Endothelial cell of coronary artery (primary cell): ENCODE measurements at places on chromosomes 11 and 22. TPM values are rescaled to one million over a fixed set of nuclear protein-coding genes. Genes with fewer than 3 reads are reported as not detected.

Gene C22orf31
- not detected in 2 replicates for total RNA-seq

Gene POU2AF2
- total RNA-seq: not detected in 2 replicates

Gene OR51B4
- not detected in 2 replicates for total RNA-seq

Gene FBXO3
- total RNA-seq: 22.3 and 31.6 TPM in 2 replicates
